ENCODE measurements at places on chromosomes 1 and 21. TPM values are rescaled to one million over a fixed set of nuclear protein-coding genes. Genes with fewer than 3 reads are reported as not detected.
A peak's percentile ranks its signal among the peaks of the same experiment; 100 is the strongest.

The ZBTB8A gene
- total RNA-seq = 7.3 TPM

- no peak for DNase-seq
These were observed 6.5 kb downstream of the KCNN3 start for GRCh38 chr1:154863315-154864174.

The ARMH1 gene
- total RNA-seq = 3.7 TPM

DNA sequence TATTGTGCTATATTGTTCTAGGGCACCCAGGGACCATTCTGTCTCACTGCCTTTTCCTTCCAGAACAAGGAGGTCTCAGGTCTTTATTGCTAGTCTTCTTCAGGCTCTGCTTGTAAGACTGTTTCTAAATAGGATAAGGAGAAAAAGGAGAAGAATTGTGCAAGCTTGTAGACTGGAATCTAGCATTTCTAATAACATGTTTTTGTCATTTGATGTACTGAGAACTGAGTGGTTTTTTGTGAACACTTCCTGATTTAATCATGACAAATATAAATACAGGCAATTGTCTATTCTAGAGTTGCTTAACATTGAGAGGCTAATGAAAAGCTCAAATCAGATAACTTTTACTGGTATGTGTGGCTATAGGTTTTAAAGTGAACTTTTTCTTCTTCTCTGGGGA, 77.6 kb downstream of the CLIC4 start:
- no peak for DNase-seq

The CGN gene
- 91.9 TPM for total RNA-seq

- DNase-seq = no peak
These were observed 18.2 kb downstream of the PHLDA3 start for GRCh38 chr1:201450721-201451291.

DNA sequence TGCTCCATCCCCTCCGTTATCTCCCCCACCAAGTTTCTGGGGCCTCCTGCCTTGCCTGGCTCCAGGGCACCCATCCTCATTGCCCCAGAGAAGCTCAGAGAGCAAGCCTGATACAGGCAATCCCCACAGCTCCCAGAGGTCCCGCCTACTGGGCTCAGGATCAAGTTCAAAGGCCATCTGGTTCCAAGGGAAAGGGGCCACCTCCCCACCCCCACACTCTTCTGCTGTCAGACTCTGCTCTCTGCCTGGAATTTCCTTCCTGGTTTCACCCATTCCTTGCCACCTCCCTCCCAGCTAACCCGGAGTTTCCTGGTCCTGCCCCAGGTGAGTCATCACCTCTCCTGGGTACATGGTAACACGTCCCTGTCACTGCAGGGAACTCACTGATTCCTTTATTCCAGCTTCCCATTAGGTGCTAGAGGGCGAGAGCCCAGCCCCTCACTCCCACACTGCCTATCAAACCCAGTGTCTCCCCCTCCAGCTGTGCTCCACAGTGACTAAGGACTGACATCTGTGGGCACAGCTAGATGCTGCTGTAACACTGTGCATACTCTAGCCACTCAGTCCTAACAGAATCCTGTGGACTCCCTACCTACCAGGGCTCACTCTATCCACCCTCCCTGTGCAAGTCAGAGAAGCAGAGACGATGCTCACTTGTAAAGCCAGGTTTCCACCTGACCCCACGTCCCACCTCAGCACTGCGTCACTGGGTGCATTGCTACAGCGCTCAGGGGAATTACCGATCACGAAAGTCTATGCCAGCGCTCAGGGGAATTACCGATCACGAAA, 21.8 kb downstream of the RSPH1 start:
- peak; percentile 91 for DNase-seq

DNA sequence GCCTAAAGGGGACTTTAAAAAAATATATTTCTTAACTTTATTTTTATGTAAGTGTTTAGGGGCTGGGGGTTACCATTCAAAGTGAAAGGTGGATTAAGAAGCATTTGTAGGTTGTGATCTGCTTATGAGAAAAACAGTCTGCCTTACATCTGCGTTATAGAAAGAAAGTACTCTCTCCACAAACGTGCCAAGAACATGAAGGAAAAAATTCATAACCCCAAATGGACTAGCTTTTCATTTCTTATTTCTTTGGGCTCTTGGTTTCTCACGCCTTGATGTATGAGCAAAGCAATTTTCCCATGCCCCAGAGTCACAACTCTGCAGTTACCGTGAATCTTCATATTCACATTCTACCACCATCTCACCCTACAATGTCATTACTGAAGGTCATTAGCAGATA, 1165.1 kb upstream of the ADGRL4 start:
- DNase-seq = no peak

The IKBKE gene
- total RNA-seq = 11.7 TPM

GRCh38 chr1:208756339-208756981, 512.3 kb upstream of the PLXNA2 start:
- no peak for DNase-seq

The LCE1F gene
- total RNA-seq = not detected

The CDC20 gene
- total RNA-seq = 5.1 TPM

The C1orf115 gene
- total RNA-seq = 28.3 TPM

The MARK1 gene
- 5.1 TPM for total RNA-seq

DNA sequence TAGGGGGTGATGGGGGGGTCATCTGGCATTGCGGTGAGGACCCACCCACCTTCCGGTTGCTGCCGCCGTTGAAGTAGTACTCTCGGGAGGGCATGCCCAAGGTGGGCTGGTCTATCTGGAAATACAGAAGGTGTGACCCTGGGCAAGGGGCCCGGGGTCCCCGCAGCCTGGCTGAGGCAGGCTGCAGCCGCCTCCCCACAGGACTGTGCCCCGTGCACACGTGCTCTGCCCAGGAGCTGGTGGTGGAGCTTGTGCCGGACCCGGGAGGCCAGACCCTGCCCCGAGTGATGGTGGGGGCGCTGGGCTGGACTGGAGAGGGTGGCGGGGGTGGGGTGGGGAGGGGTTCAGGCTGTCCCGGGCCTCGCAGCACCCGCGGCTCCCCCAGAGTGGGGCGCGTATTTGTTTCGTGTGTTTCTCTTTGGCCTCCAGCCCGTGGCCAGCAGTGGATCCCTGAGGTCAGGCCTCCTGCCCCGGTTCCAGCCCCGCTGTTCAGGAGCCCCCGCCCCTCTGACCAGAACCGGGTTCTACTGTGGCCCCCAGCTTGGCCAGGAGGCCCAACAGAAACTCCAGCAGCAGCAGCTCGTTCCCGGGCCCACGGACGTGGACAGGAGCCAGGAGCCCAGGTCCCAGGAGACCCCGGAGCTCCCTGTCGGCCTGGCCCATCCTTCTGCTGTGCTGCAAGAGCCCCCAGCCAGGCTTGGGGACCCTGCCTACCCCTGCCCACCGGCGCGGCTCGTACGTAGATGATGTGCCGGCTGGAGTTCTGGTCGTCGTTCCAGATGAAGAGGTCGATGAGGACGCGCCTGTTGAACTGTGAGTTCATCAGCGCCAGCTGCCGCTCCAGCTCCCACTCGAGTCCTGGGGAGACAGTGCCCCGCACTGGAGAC, 19.2 kb downstream of the PRXL2B start:
- DNase-seq = no peak

GRCh38 chr1:54396261-54396933, 9.8 kb downstream of the SSBP3 start:
- DNase-seq = no peak

DNA sequence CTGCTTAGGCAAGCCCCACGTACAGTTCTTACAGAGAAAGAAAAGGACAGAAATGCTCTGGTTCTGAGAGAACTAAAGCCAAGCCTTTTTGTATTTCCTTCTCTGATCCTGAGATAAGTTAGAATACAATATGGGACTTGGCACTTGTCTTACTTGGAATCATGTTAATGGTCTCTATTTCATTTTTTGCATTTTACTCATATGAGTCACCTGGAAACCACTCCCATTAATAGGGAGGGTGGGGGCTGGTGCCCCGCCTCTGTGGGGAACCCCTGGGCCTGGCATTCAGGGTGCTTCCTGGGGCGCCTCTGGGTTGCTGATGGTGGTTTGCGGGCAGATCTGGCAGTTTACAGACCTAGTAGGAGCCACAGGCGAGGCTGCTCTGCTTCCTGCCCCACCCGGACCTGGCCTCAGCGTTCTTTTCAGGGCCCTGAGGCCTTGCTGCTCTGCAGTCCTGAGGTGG, 26.7 kb downstream of the TSPAN2 start:
- peak; percentile 62 for DNase-seq

DNA sequence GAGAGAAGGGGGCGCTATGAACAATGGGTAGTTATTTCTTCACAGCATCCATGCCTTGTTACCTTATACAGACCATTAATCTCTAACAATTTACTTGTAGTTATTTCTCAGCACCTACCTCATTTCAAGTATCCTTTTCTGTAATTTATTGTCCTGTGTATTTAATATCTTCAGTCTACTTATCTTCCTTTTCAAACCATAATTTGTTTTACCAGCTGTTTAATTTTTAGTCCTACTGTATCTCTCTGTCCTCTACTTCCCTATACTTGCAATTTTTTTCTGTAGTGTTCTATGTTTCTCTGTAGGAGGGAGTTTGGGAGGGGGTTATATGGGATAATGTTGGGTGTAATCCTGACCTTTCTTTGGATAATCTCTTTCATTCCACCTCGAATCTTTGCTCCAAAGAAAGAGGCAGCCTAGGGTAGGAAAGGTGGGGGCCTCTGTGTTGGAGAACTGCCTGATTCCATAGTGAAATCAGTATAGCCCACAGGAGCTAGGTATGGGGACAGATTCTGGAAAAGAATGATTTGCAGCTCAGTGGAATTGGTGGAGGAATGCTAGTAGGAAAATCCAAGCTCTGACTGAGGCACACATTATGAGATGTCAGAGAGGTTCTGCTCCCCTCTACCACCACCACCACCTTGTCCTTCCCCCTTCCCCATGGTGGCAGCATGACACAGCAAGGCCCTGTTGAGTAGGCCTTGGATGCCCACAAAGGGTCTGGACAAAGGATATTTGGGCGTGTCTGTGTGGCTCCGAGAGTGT, 642 bp downstream of the MLLT11 start:
- DNase-seq = no peak

GRCh38 chr1:176696109-176696508, 233.1 kb downstream of the PAPPA2 start:
- DNase-seq = no peak

GRCh38 chr1:229381234-229381633, 38.4 kb upstream of the CCSAP start:
- DNase-seq = no peak

The PMF1 gene
- total RNA-seq = 43.4 TPM

- no peak for DNase-seq
These were observed 46.7 kb upstream of the SLC19A1 start for GRCh38 chr21:45588871-45589491.

DNA sequence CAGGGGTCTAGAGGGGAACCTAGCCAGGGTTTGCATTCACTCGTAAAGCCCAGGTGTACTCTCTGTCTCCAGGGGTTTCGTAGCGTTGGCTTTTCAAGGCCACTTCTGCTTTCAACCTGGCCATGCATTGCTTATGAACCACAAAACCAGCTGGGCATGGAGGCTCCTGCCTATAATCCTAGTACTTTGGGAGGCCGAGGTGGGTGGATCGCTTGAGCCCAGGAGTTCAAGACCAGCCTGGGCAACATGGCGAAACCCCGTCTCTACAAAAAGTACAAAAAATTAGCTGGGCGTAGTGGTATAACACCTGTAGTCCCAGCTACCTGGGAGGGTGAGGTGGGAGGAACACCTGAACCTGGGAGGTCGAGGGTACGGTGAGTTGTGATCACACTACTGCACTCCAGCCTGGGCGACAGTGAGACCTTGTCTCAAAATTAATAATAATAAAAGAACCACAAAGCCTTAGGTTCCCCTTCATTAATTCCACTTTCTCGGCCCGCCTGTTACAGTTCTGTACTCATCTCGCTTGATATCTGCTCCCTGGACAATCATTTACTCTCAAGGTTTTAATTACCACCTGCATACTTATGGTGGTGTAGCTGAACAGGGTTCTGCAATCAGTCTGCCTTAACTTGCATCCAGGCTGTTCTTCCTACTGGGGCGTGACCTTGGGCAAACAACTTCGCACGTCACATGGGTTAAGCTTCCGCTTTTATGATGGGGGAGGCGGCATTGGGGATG, 6.1 kb downstream of the SLC16A4 start:
- DNase-seq = peak; percentile 46

- DNase-seq = no peak
These were observed 24.4 kb downstream of the FUBP1 start for GRCh38 chr1:77954521-77954920.

DNA sequence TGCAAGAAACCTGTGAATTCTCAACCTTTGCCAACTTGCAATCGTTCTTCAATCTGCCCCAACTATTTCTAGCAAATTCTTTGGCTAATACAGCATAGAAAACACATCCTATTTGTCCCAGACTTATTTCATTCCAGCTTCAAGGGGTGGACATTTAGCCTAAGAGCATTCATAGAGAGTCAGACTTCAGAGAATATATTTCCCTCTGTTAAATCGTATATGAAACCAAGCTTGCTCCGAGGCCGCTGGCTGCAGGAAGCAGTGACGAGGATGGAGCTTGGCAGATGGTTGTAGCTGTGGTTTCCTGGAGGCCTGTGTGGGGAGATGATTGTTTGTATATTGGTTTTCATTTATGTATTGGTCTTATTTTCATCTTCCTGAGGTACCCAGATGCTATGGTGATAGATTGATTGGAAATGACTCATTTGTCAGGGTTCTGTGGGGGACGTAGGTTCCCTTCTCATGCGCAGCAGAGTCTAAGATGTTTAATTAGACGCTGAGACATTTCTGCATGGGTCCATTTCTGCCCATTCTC, 26.1 kb downstream of the MAN1C1 start:
- DNase-seq = no peak

GRCh38 chr1:60913039-60913438, 169.3 kb upstream of the NFIA start:
- DNase-seq = no peak

DNA sequence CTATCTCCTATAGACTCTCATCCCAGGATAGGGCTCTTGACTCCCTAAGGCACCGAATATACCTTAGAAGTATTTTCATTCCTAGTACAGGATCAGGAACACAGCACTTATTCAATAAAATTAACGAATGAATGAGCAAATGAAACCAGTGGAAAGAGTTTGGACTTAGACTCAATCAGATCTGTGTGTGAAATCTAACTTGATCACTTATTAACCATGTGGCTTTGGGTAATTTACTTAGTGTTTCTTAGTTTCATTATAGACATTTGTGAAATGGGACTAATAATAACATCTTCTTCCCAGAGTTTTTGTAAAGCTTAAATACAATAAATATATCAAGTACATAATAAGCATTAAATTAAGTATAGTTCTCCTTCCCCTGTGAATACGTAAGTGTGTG, 230.1 kb downstream of the ADGRL2 start:
- no peak for DNase-seq

The DMRTA2 gene
- total RNA-seq = not detected

The HHAT gene
- 14.4 TPM for total RNA-seq

DNA sequence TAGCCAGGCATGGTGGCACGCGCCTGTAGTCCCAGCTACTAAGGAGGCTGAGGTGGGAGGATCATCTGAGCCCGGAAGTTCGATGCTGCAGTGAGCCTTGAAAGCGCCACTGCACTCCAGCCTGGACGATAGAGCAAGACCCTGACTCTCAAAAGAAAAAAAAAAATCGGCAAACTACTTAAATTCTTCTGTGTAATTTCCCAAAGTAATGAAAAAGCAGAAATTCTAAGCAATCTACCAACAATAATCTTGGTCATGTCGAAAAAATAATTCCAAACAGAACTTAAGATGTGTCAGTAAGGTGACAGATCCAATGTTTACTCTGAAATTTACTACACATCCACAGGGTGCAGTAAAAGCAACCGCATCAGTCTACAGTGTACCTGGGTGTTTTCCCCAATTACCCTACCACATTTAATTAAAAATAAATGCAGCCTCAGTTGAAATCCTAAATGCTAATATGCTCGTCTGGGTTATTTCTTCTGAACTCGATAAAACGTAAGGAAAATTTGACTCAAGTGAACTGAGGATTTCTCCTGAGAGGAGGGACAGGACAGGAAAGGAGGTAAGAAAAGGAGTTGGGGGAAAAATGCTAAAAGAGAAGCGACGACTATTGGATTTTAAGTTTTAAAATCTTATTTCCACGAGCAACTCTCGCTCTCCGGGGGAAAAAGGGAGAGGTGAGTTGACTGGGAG, 801 bp downstream of the EPRS1 start:
- no peak for DNase-seq
